ENCODE measurements at places on chromosomes 1 and 21.

DNA sequence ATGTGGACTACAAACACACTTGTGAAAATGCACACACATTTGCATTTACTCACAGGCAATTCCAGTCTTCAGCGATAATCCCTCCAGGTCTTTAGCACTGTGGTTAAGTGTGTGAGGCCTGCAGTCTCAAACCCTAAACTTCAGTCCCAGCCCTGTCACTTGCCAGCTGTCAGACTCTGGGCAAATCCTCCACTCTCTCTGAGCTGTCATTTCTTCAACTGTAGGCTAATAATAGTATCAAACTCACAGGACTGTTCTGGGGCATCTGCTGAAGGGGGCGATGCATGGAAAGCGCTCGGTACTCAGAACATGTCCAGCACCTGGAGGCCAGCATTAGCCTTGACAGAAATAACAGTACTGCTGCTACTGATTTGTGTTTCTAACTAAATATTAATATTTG, 48.2 kb downstream of the NEK2 start:
- no peak for DNase-seq

DNA sequence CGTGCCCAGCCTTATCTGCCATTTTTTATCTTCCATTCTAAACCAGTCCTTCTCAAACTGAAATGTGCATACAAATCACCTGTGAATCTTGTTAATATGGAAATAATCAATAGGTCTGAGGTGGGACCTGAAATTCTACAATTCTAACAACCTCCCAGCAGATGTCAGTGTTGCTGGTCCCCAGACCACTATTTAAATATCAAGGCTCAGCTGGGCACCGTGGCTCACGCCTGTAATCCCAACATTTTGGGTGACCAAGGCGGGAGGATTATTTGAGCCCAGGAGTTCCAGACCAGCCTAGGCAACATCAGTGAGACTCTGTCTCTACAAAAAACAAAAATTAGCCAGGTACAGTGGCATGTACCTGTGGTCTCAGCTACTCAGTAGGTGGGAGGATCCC, 4.1 kb downstream of the UQCRHL start:
- no peak for DNase-seq

GRCh38 chr1:237149857-237150256, 107.9 kb downstream of the RYR2 start:
- DNase-seq, result no peak

GRCh38 chr1:109399326-109399957, 1.7 kb upstream of the SORT1 start:
- DNase-seq, result no peak

- DNase-seq, result no peak
Measured at GRCh38 chr1:12143631-12144155, 23.1 kb upstream of the TNFRSF1B start.

GRCh38 chr21:38114717-38115333, 142.0 kb upstream of the KCNJ15 start:
- no peak for DNase-seq

Measured in stimulated activated CD4-positive, alpha-beta T cell treated with anti-CD3 and anti-CD28 coated beads, TNF-alpha, amount 100 ng/mL, for 1 hour (primary cell).